Central memory CD4-positive, alpha-beta T cell (primary cell): ENCODE measurements at places on chromosomes 4 and X.
A peak's percentile ranks its signal among the peaks of the same experiment; 100 is the strongest.

- DNase-seq = peak; percentile 23
Observed at GRCh38 chrX:72245461-72246089, 6.7 kb upstream of the ERCC6L start.

DNA sequence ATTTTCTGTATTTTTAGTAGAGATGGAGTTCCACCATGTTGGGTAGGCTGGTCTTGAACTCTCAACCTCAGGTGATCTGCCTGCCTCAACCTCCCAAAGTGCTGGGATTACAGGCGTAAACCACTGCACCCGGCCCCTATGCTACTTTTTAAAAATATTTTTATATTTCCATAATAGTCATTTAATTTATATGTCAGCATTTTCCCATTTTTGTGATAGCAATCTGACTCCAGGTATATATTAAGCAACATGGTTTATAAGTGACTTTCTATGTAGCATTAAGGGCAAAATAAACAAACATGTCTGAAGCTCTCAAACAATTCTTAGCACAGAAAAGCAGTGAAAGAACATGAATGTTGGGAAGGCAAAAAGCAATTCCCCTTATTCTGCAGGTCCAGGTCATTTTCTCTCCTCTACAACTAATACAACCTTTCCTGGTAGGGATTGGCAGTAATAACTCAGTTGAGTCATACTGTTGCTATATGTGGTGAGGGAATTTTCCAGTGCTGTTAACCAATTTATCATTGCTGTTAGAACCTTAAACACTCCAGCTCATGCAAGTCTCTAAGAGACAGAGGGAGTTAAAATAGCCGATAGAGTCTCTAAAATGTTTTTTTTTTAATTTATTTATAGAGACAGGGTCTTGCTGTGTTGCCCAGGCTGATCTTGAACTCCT is 24.0 kb downstream of the SMIM14 start:
- DNase-seq = no peak

- no peak for DNase-seq
Observed at GRCh38 chr4:89295415-89295927, 12.1 kb downstream of the GPRIN3 start.

- no peak for DNase-seq
Observed at GRCh38 chr4:85823295-85823694, 348.3 kb downstream of the ARHGAP24 start.
